Skin of body (tissue), 3 donors: ENCODE measurements at places on chromosomes 7 and 10. TPM values are rescaled to one million over a fixed set of nuclear protein-coding genes. Genes with fewer than 3 reads are reported as not detected.

The ITGB1 gene
- 442 TPM for total RNA-seq

The CDHR3 gene
- 7.9 TPM for total RNA-seq

The SLC29A4 gene
- total RNA-seq: 4.9 TPM

The HECW1 gene
- total RNA-seq: 1.8 TPM

The COL17A1 gene
- 128 TPM for total RNA-seq

The GALNT17 gene
- total RNA-seq: 6.3 TPM

The NXPH1 gene
- 0.10 TPM for total RNA-seq

The ABHD11 gene
- 8.0 TPM for total RNA-seq

The CFAP46 gene
- 0.39 TPM for total RNA-seq

The INHBA gene
- 6.5 TPM for total RNA-seq

The SEC61G gene
- total RNA-seq: 97.8 TPM

The CCDC146 gene
- 18.2 TPM for total RNA-seq

The ACSM6 gene
- 4.5 TPM for total RNA-seq

The COL13A1 gene
- total RNA-seq: 10.1 TPM

The LRRN3 gene
- 2.5 TPM for total RNA-seq

The NUTM2B gene
- total RNA-seq: 0.30 TPM

The BRAT1 gene
- total RNA-seq: 17.4 TPM

The SPDYE16 gene
- total RNA-seq: 0.10 TPM

The NKX1-2 gene
- total RNA-seq: 0.20 TPM

The COMTD1 gene
- total RNA-seq: 5.0 TPM

The ENO4 gene
- 0.39 TPM for total RNA-seq

The RAMP3 gene
- total RNA-seq: 3.5 TPM

The PEX1 gene
- 29.0 TPM for total RNA-seq

The OR2A5 gene
- total RNA-seq: not detected

The RNF32 gene
- total RNA-seq: 0.89 TPM

The SUMF2 gene
- 96.9 TPM for total RNA-seq

The P4HA1 gene
- total RNA-seq: 65.1 TPM

The CCDC136 gene
- total RNA-seq: 6.1 TPM

The CHN2 gene
- total RNA-seq: 9.1 TPM

The FBXW4 gene
- total RNA-seq: 34.4 TPM

The PALD1 gene
- 8.6 TPM for total RNA-seq

The CABCOCO1 gene
- total RNA-seq: 2.0 TPM

The CUX1 gene
- 48.9 TPM for total RNA-seq

The RBM20 gene
- total RNA-seq: 2.4 TPM

The NKX2-3 gene
- total RNA-seq: not detected

The KIF11 gene
- total RNA-seq: 15.1 TPM

The PNLIPRP2 gene
- not detected for total RNA-seq

The AKR1B15 gene
- not detected for total RNA-seq

The HTR5A gene
- not detected for total RNA-seq

The TUBGCP2 gene
- 29.1 TPM for total RNA-seq

The ZNF487 gene
- 8.0 TPM for total RNA-seq

The ZNF727 gene
- 0.30 TPM for total RNA-seq

The HYCC1 gene
- 50.2 TPM for total RNA-seq

The FLNC gene
- total RNA-seq: 106 TPM

The CTAGE4 gene
- total RNA-seq: 9.1 TPM
